ENCODE measurements at places on chromosomes 4 and X. TPM values are rescaled to one million over a fixed set of nuclear protein-coding genes. Genes with fewer than 3 reads are reported as not detected.

DNA sequence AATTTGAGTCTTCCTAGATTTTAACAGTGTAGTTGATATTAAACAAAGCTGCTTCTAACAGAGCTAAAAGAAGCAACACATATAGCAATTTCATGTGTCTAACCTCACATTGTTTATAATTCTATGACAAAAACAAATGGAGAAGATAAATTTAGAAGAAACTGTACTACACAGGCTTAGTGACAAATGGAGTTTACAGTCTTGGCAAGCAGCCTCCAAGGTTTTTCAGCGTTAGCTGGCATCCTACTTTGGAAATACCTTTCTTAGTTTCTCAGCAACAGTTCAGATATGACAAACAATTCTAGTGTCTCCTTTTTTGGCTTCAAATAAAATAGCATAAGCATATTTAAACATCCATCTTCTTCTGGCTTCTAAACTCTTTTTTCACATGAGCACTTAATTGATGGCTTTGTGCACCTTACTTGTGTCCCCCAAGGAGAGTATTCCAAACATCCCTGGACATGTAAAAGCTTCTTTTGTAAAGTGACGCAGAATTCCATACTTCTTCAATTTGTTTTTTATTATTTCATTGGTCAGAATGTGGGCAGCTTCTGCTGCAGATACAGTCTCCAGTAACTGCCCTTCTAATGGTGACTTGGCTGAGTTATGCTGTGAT, 249.8 kb downstream of the ANTXR2 start:
- DNase-seq: no peak

GRCh38 chrX:68754406-68754805, 74.4 kb upstream of the EFNB1 start:
- DNase-seq: no peak

The SLITRK4 gene
- total RNA-seq: 2.3 TPM

- no peak for DNase-seq
Measured at GRCh38 chr4:1843852-1844251, 12.1 kb downstream of the LETM1 start.

DNA sequence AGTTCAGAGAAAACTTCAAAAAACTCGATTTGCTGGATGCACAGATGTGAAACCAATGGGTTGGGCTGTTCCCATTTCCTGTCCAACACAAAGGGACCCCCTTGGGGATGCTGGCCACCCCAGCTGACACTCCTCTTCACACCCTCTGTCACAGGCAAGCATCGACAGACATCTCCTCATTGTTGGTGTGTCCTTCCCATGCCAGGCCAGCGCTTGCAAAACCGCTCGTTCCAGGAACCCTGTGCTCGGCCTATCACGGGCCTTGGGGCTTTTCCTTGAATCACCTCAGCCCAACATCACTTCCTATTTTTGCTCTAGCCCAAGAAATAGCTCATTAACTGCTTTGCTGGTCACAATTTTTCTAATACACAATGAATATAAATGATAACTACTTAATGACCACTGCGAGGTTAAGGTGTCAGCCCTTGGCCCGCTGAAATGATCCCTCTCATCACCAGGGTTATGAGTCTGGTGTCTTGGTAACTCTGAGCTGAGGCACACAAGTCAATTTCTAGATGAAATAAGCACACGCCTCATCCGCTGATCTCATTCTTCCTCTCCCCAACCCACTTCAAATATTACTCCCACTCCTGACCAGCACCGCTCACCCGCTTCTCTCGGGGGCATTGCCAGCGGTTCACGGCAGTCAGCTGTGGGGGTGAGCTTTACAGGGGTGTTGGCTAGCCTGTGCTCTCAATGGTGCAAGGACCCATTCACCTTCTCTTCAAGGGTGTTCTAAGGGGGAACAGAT, 32.3 kb downstream of the BCOR start:
- no peak for DNase-seq

GRCh38 chr4:132572210-132572609, 576.9 kb upstream of the PCDH10 start:
- no peak for DNase-seq

All from Caki2 (cell line).